ENCODE measurements at places on chromosomes 2 and 18.

- DNase-seq, result no peak
These were observed 72.5 kb upstream of the RNF152 start for GRCh38 chr18:61965311-61965710.

DNA sequence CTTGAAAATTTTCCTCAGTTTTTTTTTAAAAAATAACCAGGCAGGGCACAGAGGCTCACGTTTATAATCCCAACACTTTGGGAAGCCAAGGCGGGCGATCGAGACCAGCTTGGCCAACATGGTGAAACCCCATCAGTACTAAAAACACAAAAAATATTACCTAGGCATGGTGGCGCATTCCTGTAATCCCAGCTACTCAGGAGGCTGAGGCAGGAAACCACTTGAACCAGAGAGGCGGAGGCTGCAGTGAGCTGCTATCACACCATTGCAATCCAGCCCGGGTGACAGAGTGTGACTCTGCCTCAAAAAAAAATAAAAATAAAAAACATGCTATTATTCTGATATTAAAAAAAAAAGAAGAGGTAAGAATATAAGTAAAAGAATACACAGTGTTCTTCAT is 191.0 kb downstream of the ZEB2 start:
- DNase-seq, result no peak

- no peak for DNase-seq
These were observed 53.6 kb downstream of the STRN start for GRCh38 chr2:36912695-36913094.

DNA sequence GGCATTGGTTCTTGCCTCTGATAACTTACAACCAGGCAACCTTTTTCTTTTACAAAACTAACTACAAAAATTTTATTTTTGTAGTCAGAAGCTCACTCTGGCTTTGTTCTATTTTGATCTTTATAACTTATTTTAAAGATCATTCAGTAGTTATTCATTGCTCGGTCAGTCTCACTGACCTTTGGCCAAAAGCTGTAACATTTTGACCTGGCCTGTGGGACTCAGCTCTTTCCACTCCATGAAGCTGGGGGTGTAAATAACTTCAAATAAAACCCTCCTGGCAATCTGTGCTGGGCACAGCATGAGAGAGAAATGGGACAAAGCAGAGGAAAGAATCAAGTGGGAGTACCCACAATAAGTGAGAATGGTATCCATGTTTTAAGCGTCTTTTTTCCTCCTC is 380.7 kb downstream of the SETBP1 start:
- no peak for DNase-seq

Measured in right forelimb (tissue), 1 donor.